ENCODE measurements at places on chromosomes 3 and 15.

DNA sequence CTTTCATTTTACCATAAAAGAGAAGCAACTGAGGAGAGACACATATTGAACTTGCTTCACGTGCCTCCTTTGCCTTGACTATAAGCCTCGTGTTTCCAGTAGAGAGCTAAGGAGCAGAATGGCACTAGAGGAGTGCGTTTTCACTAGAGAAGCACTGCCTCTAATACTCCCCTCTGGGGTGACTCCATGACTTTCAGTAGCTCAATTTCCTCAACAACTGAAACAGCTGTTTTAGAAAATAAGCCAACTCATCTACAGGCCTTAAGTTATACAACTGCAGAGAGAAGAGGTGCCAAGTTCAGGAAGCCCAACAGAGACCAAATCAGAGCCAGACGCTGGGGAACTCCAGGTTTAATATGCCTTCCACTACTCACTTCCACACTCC lies 1.9 kb downstream of the UBP1 start:
- DNase-seq, result peak; percentile 75

GRCh38 chr3:175020101-175020500 lies 161.0 kb downstream of the NAALADL2 start:
- peak; percentile 7 for DNase-seq

GRCh38 chr15:41855261-41855961 lies 16.8 kb downstream of the PLA2G4B start:
- DNase-seq, result no peak

GRCh38 chr15:33119273-33119672 lies 75.2 kb downstream of the FMN1 start:
- DNase-seq, result no peak

DNA sequence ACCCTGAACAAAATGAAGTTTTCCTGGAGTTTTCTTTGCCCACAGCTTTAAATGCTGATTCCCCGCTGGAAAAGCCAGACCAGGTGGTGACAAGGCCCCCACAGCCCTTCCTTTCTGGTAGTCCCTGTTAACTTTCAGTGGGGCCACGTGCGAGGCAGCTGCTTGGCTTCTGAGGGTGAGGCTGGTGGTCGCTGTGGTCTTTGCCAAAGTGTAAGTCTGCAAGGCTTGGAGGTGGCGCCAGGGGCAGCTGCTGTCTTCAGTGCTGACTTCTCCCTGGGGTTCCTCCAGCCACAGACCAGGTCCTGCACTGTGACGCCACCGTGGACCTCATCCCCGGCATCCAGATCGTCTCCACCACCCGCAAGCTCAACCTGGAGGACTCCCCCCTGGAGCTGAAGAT lies 54.1 kb upstream of the TAMM41 start:
- DNase-seq, result no peak

GRCh38 chr15:25238716-25239470 lies 199.9 kb downstream of the UBE3A start:
- DNase-seq, result no peak

- peak; percentile 73 for DNase-seq
Observed at GRCh38 chr15:93087825-93088199, 1.2 kb downstream of the RGMA start.

DNA sequence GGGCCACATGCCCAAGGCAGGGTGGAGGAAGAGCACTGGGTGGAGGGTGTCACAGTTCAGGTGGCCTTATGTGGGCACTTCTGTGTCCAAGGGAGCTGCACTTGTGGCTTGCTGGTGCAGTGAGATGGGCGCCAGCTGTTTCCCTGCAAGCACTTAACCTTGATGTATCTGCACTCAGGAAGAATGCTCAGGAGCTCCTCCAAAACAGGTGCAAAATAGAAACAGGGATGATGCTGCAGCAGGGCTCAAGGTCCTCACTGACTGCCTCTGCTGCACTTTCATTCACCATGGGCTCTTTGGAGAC lies 151.3 kb downstream of the CADPS start:
- no peak for DNase-seq

DNA sequence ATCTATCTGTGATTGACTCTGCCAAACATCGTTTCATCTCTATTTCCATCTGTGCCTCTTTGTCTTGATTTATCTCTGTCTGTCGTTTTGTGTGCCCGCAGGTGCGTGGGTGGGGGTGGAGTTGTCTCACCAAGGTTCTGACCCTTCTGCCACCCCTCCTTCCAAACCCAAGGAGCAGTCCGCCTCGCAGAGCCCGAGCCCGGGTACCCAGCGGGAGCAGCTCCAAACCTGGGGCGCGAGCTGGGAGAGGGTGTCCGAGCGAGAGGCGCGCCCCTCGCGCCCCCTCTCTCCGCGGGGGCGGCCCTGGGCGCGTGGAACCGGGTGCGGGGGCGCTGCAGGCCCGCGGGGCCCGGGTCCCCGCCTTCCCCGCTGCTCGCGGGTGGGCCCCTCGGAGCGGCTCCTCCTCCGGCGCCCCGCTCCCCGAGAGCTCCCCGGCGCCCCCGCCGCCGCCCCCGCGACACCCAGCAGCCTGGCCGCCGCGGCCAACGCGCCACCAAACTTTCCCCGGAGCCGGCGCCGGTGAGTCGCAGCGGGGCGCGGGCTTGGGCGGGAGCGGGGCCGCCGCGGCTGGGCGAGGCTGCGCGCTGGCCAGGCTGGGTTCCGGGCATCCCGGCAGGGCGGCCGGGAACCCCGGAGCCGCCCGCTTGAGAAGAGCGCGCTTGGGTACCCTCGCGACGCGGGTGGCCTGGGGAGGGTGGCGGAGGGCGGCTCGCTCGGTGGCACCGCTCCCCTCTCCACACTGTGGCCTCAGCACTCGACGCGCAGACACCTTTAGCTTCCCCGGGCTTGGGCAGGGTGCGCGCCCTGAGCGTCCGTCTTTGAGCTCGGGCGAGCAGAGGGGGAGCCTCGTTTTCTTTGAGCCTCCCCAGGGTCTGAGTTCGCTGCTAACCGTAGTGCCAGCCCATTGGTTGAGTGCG lies at the start of gene HRH1:
Gene HRH1 (plus strand): TSS at position 458 of the 917 bp plus-strand sequence. CDS start 104,545 bp downstream, outside the sequence.
- DNase-seq, result peak; percentile 33

Measured in fibroblast of the aortic adventitia (primary cell).